ENCODE measurements at places on chromosomes 6 and 20.

GRCh38 chr6:149176971-149177667 lies 140.4 kb upstream of the TAB2 start:
- DNase-seq, result no peak

GRCh38 chr6:27040244-27041042 lies 207.1 kb upstream of the PRSS16 start:
- no peak for DNase-seq

DNA sequence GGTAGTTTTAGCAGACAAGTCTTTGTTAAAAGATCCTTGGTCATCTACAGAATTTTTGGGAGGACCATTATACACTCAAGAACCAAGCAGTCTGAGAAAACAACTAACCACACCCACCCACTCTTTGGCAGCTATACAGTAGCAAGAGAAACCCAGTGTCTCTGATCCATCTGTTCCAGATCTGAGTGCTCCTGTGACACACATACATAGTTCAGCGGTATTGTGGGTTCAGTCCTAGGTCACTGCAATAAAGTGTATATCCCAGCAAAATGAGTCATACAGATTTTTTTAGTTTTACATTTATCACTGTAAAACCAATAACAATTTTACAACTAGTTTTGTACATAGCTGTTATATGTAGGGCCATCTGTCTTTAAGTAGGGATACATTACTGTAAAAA lies 47.4 kb upstream of the PAK5 start:
- DNase-seq, result no peak

- peak; percentile 42 for DNase-seq
Observed at GRCh38 chr6:37535759-37536490, 36.2 kb upstream of the CCDC167 start.

DNA sequence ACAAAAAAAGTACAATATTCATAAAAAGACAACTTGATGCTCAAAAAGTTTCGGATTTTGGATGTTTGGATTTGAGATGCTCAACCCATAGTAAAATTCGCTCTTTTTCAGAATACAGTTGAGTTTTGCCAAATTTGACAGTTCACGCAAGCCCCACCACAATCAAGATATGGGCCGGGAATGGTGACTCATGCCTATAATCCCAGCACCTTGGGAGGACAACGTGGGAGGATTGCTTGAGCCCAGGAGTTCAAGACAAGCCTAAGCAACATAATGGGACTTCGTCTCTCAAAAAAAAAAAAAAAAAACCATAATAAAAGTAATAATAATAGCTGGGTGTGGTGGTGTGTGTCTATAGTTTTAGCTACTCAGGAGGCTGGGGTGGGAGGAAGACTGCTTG lies 51.3 kb downstream of the PHF20 start:
- DNase-seq, result no peak

DNA sequence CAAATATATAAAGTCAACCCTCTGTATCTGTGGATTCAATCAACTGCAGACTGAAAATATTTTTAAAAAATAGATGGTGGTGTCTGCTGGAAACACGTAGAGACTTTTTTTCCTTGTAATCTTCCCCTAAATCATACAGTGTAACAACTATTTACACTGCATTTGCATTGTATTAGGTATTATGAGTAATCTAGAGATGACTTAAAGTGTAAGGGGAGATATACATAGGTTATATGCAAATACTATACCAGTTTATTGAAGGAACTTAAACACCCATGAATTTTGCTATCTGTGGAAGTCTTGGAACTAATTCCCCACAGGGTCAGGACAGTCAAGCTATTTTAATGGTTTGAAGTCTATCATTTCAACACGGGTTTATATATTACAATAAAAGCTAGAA lies 10.2 kb downstream of the HDAC2 start:
- DNase-seq, result no peak

- no peak for DNase-seq
Observed at GRCh38 chr6:154535147-154535546, 24.7 kb upstream of the CNKSR3 start.

DNA sequence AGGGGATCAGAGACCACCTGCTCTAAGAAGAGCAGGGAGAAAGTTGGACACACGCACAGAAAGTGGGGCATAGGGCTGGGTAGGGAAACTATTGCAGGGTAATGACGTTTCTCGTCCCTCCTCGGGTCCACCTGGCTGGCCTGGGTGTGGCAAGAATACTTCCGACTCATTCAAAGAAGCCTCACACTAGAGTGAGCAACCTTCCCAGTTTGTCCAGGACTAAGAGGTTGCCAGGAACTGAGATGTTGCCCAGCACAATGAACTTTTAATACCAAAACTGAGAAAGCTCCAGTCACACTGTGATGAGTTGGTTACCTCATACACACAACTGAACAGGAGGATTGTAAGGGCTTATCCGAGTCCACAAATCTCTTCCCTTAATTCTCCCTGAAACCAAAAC lies 74.5 kb upstream of the ADGRF1 start:
- DNase-seq, result no peak

DNA sequence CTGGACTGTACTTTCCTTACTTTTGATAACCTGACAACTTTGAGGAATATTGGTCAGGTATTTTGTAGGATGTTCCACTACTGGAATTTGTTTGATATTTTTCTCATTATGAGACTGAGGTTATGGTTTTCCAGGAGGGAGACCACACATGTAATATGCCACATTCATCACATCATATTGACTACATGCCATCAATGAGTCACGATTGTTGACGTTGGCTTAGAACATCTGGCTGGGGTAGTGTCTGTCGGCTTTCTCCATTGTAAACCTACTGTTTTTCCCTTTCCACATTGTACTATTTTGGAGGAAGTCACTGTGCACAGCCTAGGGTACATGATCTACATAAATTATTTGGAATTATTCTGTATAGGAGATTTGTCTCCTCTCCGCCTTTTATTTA lies 1.4 kb upstream of the STX11 start:
- DNase-seq, result no peak

GRCh38 chr6:69846770-69847491 lies 19.4 kb upstream of the COL19A1 start:
- DNase-seq, result no peak

- DNase-seq, result no peak
Observed at GRCh38 chr6:134351615-134352474, 33.9 kb upstream of the SGK1 start.

DNA sequence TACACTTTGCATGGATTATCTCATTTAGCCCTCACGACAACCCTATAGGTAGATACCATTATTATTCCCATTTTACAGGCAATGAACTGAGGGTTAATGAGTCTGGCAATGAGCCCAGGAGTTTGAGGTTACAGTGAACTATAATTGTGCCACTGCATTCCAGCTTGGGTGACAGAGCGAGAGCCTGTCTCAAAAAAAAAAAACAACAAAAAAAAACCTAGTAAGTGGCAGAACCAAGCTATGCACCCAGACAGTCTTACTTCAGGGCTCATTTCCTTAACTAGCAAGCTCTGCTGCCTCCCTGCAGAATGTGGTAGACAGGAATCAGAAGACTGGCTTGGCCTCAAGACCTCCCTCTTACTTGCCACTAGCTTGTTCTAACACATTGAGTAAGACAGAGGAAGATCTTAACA lies 71.9 kb upstream of the RREB1 start:
- no peak for DNase-seq

GRCh38 chr6:52571099-52571755 lies 5.6 kb downstream of the TRAM2 start:
- no peak for DNase-seq

GRCh38 chr6:5100806-5101205 lies 15.7 kb downstream of the PPP1R3G start:
- no peak for DNase-seq

GRCh38 chr6:101595276-101595675 lies 201.8 kb downstream of the GRIK2 start:
- no peak for DNase-seq
